ENCODE measurements at places on chromosomes 12 and 14. TPM values are rescaled to one million over a fixed set of nuclear protein-coding genes. Genes with fewer than 3 reads are reported as not detected.

Gene KCNH5
- not detected for total RNA-seq

Gene SMIM41
- not detected for total RNA-seq

Gene SLC22A17
- total RNA-seq = 1.4 TPM

Gene ANO2
- not detected for total RNA-seq

Gene NCOR2
- 36.7 TPM for total RNA-seq

Gene RIMBP2
- 0.19 TPM for total RNA-seq

Gene GYS2
- not detected for total RNA-seq

Gene ARHGDIB
- 50.9 TPM for total RNA-seq

Gene ISCA2
- 17.8 TPM for total RNA-seq

Gene PRH2
- total RNA-seq = not detected

Gene MIP
- total RNA-seq = not detected

Gene PARP2
- 11.9 TPM for total RNA-seq

Gene CALCOCO1
- 23.5 TPM for total RNA-seq
